ENCODE measurements at places on chromosomes 7 and 10. TPM values are rescaled to one million over a fixed set of nuclear protein-coding genes. Genes with fewer than 3 reads are reported as not detected.

Gene MALRD1
- 0.92 TPM for total RNA-seq

GRCh38 chr10:78162853-78163252 is 129.2 kb downstream of the RPS24 start:
- no peak for DNase-seq

Gene SLC13A1
- total RNA-seq = not detected

DNA sequence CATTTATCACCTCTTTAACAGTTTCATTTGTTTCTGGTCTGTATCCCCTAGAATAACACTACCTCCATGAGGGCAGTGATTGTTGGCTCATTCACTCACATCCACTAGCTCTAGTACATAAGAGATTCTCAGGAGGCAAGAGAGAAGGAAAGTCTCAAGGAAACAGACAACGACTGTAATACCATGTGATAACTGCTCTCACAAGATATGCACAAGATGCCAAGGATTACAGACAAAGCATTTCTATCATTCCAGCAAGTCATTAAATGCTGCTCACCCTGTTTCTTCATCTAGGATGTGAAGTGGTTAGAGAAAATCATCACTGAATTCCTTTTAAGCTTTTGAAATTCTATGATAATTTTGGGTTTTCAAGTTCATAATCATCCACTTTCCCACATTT is 115.3 kb downstream of the HIBADH start:
- DNase-seq = no peak

Gene SFXN2
- total RNA-seq = 1.6 TPM

- DNase-seq = peak; percentile 57
Observed at GRCh38 chr10:73998929-73999691, 1.2 kb downstream of the VCL start.

- no peak for DNase-seq
Observed at GRCh38 chr7:80611779-80612178, 26.7 kb upstream of the CD36 start.

Gene MARVELD1
- 85.0 TPM for total RNA-seq

Gene ZNF786
- total RNA-seq = 9.2 TPM

GRCh38 chr10:45219416-45219815 is 96.0 kb downstream of the OR13A1 start:
- DNase-seq = no peak

- no peak for DNase-seq
Observed at GRCh38 chr10:77228559-77228958, 409.0 kb downstream of the KCNMA1 start.

Gene IQUB
- 1.4 TPM for total RNA-seq

DNA sequence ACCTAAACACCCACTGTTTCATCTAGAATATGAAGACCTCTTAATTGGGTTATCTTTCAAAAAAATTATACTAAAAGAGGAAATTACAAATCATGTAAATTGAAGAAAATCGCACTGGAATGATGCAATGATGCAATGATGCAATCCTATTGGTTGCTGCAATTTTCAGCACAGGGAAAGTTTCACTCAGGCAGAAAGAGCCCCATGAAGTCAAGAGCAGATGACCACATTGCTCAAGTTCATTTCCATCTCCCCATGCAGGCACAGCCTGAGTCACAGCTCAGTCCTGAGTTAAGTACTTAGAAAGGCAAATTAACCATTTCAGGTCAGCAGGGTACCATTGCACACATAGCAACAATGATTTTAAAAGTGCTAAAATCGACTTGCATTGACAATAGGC is 180.3 kb upstream of the MYO3A start:
- no peak for DNase-seq

Gene ADIRF
- 644 TPM for total RNA-seq

GRCh38 chr7:36875794-36876193 is 151.5 kb upstream of the AOAH start:
- DNase-seq = no peak

DNA sequence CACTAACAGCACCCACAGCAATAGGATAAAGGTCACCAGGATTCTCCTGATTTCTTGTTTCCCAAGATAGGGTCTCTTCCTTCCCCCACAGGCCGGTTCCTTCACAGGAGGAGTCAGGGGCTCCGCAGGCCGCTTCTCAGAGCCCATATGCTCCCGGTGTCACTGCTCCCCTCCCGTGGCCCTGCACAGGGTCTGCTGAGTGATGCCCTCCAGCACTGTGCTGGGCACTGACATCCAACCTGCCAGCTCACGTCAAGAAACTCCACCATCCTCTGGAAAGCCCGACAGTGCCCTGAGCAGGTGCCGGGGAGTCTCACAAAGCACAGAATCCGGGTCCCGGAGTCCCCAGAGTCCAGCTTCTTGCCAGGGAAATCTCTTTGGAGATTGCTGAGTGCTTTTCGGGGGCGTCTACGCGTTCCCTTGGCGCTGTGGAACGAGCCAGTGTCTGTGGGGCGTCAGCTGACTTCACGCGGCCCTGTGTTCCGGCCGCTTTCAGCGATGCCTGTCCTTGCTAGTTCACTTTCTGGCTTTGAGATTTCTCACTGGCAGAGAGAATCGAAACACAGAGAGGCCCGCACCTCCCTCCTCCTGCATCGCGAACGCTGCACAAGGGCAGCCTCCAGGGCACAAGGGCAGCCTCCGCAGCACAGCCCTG is 567.5 kb downstream of the DNAJB6 start:
- DNase-seq = no peak

- no peak for DNase-seq
Observed at GRCh38 chr10:38007551-38007950, 2.9 kb upstream of the ZNF33A start.

DNA sequence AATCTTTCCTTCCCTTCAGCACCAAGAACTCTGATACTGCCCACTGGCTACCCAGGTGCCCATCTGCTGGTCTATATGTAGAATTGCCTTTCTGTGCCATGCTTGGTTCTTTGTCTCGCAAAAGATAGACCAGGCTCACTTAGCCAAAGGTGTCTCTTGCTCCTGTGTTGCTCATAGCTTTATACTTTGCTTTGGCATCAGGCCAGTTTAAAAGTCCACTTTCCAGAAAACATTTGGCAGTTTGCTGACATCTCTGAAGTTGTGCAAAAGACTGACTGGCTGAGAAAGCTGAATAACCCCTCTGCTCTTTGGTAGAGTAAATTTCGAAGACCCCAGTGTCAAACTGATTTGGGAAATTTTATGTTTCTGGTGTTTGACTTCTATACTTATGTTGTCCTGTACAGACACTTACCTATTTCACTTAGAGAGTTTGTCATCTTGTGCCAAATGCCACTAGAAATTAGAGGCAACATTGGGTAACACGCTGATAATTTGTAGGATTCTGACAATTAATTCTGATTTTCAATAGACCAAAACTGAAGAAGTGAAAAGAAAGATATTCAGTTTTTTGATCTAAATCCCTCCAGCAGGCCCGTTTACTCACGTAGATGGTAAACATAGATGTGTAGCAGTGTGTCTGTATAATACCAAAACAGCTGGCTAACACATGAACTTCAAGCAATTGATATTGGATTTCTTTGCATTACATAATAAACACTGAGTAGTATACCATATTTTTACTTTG is 91.1 kb downstream of the CPED1 start:
- no peak for DNase-seq
